ENCODE measurements at places on chromosomes 3 and 15. TPM values are rescaled to one million over a fixed set of nuclear protein-coding genes. Genes with fewer than 3 reads are reported as not detected.

The CHDH gene
- 5.6 TPM for total RNA-seq

The POTEB2 gene
- total RNA-seq: not detected

The PCSK6 gene
- total RNA-seq: 0.37 TPM

The PLA2G4F gene
- total RNA-seq: not detected

The LTF gene
- total RNA-seq: not detected

The TMOD2 gene
- total RNA-seq: not detected

GRCh38 chr3:101203411-101203810, 117.0 kb downstream of the IMPG2 start:
- no peak for DNase-seq

- DNase-seq: no peak
These were observed 35.0 kb upstream of the DENND4A start for GRCh38 chr15:65827065-65827464.

DNA sequence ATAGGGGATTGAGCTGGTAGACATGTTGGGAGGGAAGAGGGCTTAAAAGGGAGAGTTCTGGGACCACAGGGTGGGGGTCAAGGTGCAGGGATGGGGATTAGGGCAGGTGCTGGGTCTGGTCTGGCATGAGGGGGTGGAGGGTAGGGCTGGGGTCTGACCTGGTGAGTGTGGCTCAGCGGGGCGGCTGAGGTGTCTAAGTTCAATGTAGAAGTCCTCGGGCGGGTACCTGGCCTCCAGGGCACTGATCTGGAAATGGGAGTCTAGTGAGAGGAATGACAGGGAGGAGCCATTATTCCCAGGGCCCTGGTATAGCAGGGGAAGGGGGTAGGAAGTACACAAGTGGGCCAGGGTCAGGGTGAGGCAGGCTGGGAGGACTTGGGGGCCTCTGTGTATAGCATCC, 39.6 kb downstream of the RAB11A start:
- DNase-seq: no peak

DNA sequence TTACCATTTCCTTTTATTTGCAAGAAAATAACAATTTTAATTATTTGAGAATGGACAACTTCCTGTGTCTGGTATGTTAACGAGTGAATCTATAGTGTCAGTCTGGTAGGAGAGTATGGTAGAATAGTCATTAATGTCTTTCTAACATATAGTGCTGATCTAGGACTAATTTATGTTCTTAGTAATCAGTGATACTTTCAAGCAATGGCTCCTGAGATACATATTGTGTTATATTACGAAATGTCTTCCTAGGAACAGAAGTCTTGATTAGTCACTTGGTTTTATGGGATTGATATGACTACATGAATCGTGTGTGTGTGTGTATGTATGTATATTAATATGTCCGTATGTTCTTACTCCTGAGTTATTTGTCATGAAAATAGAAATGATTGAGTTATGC, 66.6 kb upstream of the PAQR5 start:
- DNase-seq: no peak

DNA sequence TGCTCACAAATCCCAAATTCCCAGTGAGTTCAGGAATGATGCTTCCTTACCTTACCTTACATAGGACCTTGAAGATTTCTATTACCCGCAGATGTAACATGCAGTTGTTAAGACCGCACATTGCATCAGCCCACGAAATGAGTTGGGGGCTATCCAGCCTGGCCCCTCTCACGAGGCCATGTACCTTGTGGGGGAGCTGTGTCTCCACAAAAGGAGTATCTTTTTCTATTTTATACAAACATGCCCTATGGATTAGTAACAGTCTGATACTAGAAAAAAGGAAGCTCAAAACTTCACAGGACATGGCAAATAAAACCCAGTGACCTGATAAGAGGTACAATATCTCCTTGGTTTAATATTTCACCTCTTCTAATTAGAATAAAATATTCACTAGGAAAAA, 1086.8 kb upstream of the CFAP20DC start:
- DNase-seq: no peak

DNA sequence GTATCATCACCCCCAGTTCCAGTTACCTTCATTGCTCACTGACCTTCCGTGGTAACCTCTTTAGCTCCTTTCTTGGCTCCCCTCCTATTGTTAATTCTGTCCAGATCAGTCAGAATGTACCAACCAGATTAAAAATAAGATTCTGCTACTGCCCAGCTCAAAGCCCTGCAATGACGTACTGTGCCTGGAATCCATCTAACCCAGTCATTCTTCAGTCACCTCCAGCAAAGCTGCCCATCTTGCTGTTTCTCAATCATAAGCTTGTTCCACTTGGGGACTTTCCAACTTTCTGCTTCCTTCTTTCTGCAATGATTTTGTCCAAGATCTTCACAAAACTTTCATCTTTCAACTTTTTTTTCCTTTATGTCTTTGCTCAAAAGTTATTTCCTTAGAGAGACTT, 512.0 kb upstream of the ZNF385D start:
- DNase-seq: no peak

DNA sequence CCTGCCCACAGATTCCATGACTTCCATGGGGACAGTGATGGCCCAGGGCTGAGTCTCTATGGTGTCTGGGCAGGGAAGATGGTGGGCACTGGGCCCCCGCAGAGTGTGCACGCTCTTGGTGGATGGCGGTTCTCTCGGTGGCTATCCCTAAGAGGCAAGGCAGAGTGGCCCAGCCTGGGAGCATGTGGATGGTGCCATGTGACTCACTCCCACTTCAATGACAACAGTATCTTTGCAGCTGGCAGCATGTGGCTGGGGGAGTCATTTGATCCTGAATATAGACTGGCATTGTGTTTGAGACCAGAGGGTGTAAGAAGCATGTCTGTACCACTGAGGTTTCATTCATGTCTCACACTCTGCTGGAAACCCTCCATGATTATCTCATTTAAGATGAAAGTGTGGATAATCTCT, 101.2 kb downstream of the CORO2B start:
- no peak for DNase-seq

GRCh38 chr3:193829781-193830180, 236.8 kb downstream of the OPA1 start:
- DNase-seq: no peak

DNA sequence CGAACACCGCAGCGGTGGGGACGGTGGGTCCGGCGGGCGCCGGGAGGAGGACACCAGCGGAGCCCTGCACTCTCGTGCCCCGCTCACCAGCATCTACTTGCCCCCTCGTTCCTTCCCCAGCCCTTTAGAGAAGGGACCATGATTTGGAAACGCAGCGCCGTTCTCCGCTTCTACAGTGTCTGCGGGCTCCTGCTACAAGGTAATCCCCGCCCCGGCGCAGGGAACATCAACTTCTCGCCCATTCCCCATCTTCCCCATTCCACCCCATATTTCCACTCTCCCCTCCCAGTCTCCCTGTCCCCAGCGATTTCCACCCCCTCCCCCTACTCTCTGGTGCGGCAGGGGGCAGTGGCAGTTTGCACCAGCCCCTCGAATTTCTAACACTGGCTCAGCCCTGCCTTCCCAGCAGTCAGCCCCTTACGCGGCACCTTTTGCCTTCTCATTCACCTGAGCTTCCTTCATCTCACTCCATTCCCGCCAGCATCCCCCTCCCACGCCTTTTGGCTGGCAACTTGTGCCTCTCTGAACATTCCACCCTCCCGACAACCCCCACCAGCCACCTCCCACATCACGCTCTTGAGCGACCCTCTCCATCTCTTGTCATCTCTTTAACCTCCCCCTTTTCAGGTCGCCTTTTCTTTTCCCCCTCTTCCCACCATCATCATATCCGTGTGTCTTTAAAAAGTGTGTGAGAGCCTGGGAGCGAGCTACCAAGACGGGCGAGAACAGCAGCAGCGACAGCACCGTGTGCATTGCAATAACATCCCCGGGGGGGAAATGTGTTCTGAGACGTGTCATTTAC, 882 bp downstream of the CADM2 start:
- peak; percentile 76 for DNase-seq

DNA sequence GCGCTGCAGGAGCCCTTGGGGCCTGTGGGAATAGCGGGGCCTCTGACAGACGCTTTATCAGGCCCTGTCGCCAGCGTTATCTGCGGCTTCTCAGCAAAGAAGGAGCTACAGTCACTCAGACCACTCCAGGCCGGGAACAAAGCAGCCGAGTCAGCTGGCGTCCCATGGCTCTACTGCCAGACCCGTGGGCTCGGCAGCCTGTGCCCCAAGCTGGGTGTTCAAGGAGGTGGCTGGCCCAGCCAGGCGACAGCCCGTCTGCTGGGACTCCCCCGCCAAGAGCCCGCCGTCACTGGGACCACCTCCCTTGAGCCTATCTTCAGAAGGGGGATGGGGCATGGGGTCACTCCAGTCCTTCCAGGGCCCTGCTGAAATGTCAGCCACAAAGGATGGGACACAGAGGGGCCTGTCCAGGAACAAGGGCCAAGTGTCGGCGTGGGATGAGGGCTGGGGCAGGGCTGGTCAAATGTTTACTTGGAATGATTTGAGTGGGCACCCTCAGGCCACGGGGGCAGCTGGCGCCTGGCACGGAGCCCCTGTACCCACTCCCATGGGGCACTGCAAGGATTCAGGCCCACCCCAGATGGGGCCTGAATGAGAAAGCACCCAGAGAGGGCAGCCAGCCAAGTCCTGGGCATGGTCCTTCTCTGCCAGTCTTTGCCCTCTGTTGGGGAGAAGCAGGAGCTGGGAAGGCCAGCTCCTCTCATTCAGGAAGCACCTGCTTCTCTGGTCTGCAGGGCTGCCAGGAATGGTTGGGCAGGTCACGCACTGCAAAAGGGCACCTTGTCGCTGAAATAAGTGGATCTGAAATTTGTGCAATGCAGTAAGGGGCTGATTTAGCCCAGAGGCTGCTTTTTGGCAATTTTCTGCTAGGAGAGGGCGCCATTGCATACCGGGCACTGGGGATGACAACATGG, 148.3 kb downstream of the SMAD6 start:
- no peak for DNase-seq

DNA sequence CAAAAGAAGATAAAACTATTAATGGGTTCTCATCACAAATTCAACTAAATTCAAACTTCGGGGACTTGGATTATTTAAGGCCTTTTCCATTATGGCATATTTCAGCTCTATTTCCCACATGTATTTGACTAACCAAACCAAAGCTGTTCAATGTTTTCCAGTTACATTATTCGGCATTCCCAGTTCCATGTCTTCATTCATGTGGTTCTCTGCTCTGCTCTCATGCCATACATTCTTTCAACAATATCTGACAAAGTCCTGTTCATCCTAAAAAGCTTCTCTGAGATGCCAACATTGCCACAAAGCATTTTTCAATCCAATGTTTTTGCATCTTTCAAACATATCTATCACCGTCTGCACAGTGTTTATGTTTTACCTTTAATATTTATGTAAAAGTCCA, 141.4 kb downstream of the GREM1 start:
- no peak for DNase-seq

Measured in G401 (cell line).